ENCODE measurements at places on chromosomes 4 and X.
A peak's percentile ranks its signal among the peaks of the same experiment; 100 is the strongest.

DNA sequence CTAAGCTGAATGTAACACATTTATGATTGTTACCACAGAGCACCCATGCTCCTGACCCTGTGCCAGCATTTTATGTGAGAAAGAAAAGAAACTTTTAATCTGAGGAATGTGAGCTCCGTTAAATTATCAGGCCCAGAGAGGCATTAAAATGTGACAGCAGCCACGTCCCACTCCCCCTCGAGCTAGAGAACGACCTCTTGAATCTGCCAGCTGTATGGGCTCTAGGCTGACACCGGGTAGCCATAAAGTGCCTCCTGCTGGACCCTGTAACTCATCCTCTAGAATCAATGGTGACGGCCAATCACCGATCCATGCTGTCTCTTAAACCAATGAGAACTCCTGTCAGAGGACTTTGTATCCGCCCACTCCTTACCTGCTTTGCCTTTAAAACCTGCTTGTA lies 110.2 kb upstream of the ADRA2C start:
- DNase-seq: no peak

GRCh38 chr4:94431388-94431787 lies 20.4 kb upstream of the PDLIM5 start:
- DNase-seq: no peak

- no peak for DNase-seq
Measured at GRCh38 chr4:141646969-141647368, 10.6 kb downstream of the IL15 start.

- no peak for DNase-seq
Measured at GRCh38 chr4:76803522-76803921, 94.4 kb downstream of the SOWAHB start.

DNA sequence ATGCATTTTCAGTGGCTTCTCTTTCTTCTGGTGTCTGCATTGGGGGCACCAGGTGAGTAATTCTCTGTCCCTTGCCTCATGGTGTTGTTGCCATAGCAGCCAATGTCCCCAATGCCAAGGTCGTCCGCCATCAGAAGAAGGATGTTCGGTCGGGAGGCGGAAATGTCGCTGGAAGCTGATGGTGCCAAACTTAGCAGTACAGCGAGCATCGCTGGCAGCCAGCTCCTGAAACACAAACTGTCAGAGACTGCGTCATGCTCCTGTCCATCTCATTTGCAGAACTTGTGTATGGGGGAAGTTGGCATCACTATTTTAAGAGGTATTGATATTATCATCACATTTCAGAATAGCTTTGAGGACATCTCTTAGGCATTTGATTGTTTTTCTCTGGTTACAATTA lies 29.1 kb upstream of the ARSD start:
- no peak for DNase-seq

DNA sequence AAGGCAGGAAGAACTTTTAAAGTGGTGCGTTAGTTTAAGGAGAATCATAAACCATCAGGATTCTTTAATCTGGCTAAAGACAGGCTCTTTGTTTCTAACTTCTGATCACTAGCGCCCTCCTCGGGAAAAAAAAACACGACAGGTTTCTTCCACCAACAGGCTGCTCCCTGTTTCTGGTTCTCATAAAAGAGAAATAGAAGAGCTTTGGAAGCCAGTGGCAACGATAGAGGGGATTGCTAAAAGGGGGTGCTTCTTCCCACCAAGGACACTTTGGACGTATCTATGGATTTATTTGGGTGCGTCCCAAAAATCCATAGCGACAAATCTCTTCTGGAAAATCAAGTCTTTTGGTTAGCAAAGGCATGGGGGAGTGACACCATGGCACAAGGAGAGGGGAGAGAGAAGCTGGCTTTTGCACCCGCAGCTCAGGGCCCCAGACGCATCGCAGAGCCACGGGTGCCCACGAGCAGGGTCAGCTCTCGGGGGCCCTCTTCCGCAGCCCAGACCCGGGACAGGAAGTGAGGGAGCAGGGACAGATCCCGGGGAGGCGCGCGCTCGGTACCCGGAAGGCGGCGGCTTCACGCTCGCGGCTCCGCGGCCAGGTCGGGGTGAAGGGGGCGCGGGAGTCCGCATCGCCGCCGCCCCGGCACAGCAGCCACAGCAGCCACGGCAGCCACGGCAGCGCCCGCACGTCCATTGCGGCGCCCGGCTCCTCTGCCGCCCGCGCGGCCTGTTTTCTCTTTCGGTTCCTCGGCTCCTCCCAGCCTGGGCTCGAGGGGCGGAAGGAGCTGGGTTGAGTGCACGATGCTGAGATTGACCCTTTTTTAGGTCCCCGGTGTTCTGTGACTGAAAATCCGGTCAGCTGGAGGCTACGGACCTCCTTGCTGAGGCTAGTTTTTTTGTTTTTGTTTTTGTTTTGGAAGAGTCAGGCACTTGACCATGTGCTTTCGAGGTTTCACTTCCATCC lies at the start of gene CTSO:
Gene CTSO, minus strand, starts transcription at position 716 of the 967 bp plus-strand sequence. Its CDS starts 19 bp downstream, at position 697.
- peak; percentile 49 for DNase-seq

DNA sequence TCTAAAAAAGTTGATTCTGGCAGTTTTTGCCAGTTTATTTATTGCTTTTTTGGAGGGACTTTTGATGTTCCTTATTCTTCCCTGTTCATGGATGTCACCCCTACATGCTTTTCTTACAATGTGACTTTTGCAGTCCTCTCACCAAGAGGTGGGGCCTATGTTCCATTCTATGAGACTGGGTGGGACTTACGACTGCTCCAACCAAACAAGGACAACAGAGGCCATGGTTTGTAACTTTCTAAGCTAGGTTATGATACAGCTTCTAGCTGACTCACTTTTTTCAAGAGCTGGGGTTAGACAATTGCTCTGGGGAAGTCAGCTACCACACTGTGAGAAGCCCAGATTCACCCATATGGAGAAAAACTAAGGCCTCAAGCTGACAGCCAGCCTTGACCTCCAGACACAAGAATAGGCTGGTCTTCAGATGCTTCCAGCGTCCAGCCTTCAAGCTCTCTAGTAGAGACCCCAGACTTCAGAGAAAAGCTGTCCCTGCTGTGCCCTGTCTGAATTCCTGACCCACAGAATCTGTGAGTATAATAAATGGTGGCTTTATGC lies 39.5 kb downstream of the ENOPH1 start:
- DNase-seq: no peak

- no peak for DNase-seq
Measured at GRCh38 chr4:21451032-21451431, 497.5 kb downstream of the KCNIP4 start.

DNA sequence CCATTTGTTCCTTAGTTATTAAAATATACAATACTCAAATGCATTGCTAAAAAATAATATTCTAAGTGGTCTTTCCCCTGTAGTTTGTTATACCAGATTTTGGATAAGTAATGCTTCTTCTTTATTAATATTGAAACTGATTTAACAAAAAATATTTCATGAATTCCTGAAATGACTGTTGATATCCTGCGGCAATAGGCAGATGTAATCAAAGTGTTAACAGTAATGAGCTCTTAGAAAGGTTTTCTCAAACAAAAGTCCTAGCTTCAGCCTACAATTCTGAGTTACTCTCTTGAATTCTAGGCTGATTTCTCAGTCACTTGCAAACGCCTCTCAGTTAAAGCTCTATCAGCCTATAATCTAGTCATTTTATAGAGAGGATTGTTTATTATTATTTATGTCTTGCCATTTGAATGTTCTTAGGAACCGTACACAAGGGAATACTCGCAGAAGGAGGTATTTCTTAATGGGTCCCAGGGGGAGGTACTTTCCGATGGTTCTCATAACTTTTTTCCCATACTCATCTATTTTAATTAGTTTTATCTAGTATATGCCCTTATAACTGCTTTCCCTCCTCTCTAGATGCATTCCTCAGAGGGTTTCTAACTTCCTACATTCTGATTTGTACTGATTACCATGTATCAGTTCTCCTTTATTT lies 96.8 kb downstream of the FNIP2 start:
- no peak for DNase-seq

- DNase-seq: no peak
Measured at GRCh38 chr4:48939785-48940184, 33.2 kb upstream of the OCIAD2 start.
